Natural killer cell treated with Interleukin-12 subunit alpha and Interleukin-12 subunit beta and Interleukin-15 and Interleukin-18, amount 100 ng/mL, for 72 hours (primary cell): ENCODE measurements at places on chromosomes 1 and 21. TPM values are rescaled to one million over a fixed set of nuclear protein-coding genes. Genes with fewer than 3 reads are reported as not detected.

The ZSWIM5 gene
- total RNA-seq, result 1.0 TPM

DNA sequence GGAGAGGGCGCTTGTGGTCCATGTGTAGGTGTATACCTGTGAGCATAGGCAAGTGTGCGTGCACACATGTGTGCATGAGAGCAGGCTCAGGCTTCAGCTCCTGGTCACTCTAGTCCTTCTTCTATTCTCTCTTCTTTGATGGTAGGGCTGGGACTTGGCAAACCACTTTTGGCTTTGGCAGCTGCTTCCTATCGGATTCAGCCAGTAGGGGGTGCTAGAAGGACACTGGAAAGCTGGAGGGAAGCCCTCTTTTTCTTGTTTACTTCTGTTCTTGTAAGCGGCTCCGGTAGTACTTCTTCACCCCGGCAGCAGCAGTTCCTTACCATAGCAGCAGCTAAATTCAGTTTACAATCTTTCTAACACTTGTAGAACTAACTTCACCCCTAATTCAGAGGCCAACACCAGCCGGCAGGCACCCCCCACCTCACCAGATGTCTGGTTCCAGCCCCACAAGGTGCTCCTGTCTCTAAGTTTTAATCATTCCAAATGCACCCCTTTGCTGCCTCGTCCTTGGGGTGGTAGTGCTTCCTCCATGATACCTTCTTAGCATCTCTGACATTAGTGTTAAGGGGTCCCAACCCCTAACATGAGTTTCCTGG, 25.1 kb downstream of the NENF start:
- peak; percentile 76 for DNase-seq

DNA sequence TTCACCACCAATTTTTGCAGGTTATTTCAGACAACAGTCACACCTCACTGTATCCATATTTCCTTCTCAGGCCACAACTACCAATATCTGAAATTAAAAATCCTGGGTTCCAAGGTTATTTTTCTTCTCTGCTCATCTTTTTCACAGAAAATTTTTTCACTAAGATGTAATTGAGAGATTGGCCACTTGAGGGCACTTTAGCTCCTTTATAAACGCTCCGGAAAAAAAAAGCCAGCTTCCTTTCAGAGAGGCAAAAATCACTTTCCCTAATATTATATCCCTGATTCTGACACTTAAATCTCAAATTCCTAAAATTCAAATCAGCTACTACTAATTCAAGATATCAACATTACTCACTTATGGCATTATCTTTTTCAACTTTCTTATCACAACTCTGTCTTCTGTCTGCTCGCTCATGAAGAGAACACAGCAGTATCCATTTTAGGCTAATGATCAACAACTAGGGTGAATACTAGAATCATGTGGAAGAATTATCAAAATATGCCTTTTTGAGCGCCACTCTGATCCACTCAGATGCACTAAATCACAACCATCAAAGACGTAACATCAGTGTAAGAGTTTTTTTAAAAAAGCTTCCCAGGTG, 101.4 kb upstream of the RGS1 start:
- no peak for DNase-seq

DNA sequence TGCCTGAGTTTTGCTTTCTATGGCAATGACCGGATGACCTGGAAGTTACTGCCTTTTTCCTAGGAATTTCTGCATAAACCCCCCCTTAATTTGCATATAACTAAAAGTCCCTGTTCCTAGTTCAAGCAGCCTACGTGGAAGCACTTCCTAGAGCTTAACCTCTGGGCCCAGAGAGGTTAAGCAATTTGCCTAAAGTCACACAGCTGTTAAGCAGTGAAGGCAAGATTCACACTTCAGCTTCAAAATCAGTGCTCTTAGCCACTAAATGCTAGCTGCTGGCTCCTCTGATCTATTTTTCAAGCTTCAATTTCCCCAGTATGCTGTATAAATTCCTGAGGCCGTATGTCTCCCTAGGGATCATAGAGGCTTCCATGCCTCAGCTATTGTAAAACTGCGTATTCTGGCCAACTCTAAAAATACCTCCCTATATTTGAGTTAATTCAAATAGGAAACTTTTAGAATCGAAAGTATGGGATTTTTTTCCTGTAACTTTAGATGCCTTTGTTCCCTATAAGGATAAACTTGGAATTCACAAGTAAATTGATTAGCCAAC, 53.1 kb upstream of the CD5L start:
- no peak for DNase-seq

DNA sequence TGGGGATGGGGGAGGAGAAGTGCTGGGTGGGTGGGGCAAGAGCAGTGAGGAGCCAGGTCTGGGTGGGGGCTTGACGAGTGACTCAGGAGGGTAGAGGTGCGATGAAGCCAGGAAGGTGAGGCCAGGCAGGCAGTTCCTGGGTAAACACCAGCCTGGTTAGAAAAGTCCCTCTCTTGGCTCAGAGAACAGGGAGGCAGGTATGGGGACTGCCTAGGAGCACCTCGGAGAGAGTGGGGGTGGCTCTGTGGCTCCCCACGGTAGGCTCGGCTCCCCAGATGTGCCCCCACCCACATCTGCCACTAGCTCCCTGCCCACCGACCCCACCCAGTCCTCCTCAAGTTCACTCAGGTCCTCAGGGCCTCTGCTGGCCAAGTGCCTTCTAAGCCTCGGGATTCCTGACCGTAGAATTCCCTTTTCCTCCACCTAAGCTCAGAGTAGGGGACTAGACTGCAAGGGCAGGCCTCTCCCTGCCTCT, 1.2 kb downstream of the HSPG2 start:
- DNase-seq, result no peak

DNA sequence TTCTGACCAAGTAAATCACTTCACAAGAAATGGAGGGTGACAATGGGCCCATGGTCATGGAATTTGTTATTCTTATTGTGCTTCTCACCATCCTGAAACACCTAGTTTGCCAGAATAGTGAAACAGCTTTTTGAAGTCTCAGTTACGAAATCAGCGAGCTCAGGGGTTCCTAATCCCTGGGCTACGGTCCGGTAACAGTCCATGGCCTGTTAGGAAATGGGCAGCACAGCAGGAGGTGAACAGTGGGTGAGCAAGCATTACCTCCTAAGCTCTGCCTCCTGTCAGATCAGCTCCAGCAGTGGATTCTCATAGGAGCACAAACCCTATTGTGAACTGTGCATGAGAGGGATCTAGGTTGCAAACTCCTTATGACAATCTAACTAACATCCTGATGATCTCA, 1356.3 kb downstream of the KCNT2 start:
- DNase-seq, result no peak

GRCh38 chr1:56993475-56993874, 27.7 kb upstream of the C8B start:
- DNase-seq, result no peak

GRCh38 chr1:162943622-162944021, 82.6 kb upstream of the CCDC190 start:
- DNase-seq, result no peak

DNA sequence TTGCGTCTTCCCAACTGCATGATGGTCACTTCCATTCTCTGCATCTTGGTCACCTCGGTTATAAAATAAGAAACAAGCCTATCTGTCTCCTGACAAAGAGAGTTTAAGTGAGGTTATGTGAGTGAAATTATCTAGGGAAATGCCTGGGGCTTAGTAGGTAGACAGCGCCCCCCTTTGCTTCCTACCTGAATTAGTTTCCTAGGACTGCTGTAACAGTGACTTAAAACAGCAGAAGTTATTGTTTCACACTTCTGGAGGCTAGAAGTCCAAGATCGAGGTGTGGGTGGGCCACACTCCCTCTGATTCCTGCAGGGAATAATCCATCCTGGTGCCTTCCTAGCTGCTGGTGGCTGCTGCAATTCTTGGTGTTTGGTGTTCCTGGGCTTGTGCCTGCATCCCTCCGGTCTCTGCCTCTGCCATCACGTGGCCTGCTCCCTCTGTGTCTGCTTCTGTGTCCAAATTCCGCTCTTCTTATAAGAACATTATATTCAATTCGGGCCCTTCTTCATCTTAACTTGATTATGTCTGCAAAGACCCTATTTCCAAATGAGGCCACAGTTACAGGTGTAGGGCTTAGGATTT, 92.6 kb downstream of the IGSF21 start:
- no peak for DNase-seq

DNA sequence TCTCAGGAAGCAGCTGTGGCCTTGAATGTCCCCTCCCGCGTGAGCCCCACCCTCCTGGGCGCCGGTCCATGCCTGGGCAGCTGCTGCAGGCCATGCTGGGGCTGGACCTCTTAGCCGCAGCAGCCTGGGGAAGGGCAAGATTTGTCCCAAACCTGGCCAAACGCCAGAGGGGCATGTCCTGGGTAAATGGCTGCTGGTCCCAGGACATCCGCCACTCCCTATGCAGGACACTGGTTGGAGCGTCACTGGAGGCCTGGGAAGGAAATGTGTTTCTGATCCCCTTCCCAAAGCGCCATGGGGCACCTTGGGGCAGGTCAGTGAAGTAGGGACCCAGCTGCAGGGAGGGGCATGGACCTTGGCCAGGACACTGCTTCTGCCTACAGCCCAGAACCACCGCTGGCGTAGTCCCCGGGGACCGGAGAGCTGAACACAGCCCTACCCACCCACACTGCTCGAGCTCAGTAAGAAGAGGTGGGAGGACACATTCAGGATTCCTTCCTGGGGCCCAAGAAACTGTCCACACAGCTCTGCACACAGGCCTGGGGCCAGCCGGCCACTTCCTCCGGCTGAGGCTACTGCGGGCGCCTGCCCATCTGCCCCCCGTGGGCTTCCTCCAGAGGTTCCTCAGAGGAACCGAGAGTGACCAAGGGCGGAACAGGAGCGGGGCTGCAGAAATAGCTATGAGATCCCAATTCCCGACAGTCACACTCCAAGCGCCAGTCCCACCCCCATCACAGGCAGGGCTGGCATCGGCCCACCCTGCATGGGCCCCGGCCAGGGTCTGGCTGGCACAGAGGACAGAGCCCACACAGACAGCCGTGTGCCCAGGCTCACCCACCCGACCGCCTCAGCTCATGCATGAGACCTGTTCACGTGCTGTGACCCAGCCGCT, 10.8 kb upstream of the PLEKHG5 start:
- no peak for DNase-seq

- peak; percentile 90 for DNase-seq
Measured at GRCh38 chr1:205287767-205288559, 33.6 kb downstream of the NUAK2 start.

DNA sequence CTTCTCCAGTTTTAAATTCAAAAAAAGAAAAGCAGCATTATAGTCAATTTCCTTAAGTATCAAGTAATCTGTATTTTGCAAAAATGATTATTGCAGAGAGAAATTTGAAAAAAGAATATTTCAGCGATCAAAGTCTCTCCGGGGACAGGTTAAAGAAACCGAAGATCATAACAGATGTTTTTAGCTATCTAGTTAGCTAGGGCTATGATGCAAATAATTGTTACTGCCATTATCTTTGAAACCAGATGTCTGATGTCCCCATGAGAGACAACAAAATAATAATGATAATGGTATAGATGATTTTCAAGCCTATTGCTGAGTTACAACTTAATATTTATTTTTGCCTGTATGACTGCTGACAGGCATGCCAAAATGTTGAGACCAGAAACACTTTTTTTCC, 1326.0 kb downstream of the PLA2G4A start:
- DNase-seq, result no peak

DNA sequence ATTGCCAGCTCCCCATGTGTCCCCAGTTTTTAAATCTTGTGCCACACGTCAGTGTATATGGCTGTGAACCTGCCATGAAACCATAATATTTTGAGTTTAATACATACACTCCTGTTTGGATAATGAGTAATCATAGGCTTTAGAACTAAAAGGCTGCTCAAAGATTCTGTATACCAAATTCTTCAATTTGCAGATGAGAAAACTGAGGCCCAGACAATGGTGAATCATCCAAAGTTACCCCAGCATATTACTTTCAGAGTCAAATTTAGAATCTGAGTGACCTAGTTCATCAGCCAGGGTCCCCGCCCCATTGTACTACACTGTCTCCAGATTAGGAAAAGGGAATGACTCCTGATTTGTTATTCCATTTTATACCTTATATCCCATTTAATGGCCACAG, 224.6 kb downstream of the FGGY start:
- no peak for DNase-seq

DNA sequence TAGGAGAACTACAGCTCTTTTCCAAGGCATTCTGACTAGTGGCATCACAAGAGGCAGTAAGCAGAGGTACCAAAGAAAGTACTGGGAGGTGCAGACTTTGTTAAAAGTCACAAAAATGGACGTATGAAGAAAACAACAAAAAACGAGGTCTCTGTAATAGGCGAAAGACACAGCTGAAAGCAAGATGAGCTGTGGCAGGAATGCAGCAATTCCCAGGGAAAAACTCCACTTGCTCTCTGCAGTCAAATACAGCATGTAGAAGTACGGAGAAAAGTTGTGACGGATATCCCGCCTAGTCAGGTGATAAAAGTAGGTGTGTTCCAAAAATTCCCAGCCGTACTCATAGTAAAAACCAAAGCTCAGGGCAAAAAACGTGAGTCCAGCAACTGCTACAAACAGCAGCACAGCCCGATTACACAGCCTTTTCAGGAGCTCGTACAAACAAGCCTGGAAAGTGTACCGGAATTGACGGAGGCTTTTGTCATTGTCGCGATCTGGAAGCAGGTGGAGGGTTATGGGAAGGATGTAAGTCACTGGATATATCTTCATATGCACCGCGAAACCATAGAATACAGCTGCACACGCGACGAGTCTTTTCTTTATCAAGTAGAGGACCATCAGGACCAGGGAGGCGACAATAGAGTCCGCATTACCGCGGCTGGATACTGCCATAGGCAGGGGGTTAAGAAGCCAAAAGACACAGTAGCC, 979 bp downstream of the PIGM start:
- no peak for DNase-seq

DNA sequence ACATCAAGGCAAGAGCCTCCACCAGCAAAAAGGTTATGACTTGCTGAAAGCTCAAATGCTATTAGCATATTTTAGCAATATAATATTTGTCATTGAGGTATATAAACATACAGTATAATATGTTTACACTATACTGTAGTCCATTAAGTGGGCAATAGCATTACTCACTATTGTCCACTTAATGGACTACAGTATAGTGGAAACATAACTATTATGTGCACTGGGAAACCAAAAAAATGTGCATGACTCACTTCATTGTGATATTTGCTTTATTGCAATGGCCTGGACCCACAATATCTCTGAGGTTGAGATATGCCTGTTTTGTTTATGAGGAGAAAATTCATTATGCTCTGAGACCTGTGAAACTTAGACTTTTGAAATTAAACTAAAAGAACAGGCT, 300.0 kb downstream of the BARHL2 start:
- DNase-seq, result no peak

GRCh38 chr1:1941868-1942752, 23.0 kb upstream of the TMEM52 start:
- DNase-seq, result no peak

The C1orf185 gene
- not detected for total RNA-seq

DNA sequence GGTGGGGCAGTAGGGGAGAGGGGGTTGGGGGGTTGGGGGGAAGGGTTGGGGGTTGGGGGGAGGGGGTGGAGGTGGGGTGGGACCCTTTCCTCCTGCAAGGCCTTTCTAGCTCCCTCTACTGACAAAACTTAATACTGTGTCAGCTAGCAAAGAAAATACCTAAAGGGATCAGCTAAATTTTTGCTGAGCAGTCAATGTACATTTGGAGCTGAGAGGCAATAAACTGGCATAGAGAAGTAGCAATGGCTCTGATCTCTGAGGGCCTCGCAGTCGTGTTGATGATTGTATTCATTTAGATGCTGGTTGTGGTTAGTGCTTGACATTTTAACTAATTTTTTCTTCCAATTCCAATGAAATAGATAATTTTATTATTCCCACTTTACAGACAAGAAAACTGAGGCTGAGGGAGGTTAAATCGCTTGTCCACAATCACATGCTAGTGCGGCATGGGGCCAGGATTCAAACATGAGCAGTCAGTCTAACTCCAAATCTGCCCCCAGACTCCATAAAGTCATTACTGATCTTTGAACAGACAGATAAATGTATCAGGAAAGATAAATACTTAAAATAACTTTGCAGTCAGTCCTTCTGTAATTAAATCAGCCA, 357.1 kb downstream of the DISC1 start:
- no peak for DNase-seq

The LAMB3 gene
- 1.2 TPM for total RNA-seq
